ENCODE measurements at places on chromosomes 7 and 10.

DNA sequence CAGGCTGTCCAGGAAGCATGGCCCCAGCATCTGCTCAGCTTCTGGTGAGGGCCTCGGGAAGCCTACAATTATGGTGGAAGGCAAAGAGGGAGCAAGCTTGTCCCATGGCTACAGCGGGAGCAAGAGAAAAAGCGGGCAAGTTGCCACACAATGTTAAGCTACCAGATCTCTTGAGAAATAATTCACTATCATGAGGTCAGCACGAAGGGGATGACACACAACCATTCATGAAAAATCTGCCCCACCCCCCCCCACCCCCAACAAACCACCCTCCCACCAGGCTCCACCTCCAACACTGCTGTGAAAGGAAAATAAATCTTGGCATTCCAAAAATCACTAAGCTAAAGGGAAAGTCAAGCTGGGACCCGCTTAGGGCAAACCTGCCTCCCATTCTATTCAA lies 545.8 kb upstream of the NRP1 start:
- no peak for DNase-seq

GRCh38 chr10:44427037-44427436 lies 42.1 kb upstream of the CXCL12 start:
- no peak for DNase-seq

- DNase-seq: no peak
Observed at GRCh38 chr10:102400076-102400475, 4.6 kb downstream of the NFKB2 start.

GRCh38 chr10:116069856-116070255 lies 203.2 kb downstream of the GFRA1 start:
- DNase-seq: no peak

DNA sequence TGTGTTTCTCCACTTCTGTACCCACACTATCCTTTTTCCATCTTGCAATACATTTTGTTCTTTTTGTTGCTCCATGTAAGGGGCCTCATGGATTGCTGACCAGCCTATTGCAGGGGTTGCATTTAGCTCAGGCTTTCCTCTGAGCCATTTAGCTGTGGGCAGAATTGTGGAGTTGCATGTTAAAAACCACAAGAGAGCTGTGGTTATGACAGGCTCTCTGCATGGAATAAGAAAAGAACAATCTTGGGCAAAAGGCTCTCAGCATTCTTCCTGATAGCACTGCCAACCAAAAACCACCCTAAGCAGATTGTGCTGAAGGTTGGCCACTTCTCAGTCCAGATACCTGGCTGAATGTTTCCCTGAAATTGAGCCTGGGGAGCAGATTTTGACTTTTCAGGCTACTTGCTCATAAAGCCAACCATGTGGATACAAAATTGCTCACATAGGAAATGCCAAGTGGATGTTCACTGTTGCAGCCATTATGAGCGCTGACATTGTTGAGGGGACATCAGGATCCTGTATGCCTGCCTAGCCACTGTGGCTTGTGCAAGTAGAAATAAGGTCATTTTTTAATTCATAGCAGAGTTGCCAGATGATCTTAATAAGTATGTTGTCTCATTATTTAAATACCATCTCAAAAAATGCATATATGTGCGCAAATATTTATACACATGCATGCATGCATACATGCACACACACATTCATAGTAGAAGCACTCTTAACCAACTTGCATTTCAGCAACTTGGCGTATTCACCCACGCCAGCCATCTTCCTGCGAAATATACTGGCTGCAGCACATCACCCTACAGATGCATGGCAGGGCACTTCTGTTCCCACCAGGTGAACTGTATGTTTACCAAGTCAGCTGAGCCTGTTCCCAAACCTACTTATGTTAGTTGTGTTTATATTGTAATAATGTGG lies 695.4 kb downstream of the LRMDA start:
- peak; percentile 83 for DNase-seq

- DNase-seq: peak; percentile 88
Observed at GRCh38 chr10:15789793-15790525, 70.2 kb upstream of the ITGA8 start.

DNA sequence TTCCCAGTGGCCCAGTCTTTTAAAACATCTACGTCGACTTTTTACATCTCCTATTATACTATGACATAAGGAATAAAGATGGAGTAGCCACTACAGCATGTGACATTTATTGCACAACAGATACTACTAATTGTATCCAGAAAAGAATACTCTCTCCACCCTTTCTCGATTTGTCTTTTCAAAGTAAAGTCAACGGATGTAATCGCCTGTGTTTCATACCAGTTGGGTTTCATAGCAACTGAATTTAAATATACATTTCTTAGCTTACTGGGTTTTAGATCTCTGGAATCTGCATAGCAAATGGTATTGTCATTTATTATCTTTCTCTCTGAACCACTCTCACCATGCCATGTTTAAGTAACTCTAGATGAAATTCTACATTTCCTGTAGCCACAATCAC lies 86.4 kb upstream of the TRIL start:
- no peak for DNase-seq

GRCh38 chr10:70158113-70158512 lies 11.6 kb upstream of the TYSND1 start:
- DNase-seq: no peak

GRCh38 chr7:1052031-1052818 lies 7.9 kb downstream of the GPR146 start:
- DNase-seq: no peak

DNA sequence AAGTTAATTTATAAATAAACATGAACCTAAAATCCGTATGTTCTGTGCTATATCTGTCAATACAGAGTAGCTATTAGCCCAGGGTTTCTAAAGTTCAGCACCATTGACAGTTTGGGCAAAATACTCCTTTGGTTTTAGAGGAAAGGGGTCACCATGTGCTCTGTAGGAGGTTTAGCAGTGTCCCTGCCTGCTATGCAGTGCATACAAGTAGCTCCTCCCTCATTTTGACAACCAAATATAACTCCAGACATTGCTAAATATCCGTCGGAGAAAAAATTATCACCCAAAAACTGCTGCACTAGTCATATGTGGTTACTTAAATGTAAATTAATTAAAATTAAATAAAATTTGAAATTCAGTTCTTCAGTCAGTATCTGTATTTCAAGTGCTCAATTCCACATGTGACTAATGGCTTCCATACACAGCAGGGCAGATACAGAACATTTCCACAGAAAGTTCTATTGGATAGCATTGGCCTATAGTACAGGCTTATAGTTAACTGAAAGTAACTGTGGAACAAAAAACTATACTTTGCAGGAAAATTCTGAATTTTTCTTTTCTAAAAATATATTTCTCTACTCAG lies 6.4 kb downstream of the UPF2 start:
- DNase-seq: no peak

- DNase-seq: no peak
Observed at GRCh38 chr7:149586646-149587645, 89.3 kb upstream of the ZNF746 start.

- no peak for DNase-seq
Observed at GRCh38 chr7:78225534-78225933, 427.0 kb downstream of the PHTF2 start.

DNA sequence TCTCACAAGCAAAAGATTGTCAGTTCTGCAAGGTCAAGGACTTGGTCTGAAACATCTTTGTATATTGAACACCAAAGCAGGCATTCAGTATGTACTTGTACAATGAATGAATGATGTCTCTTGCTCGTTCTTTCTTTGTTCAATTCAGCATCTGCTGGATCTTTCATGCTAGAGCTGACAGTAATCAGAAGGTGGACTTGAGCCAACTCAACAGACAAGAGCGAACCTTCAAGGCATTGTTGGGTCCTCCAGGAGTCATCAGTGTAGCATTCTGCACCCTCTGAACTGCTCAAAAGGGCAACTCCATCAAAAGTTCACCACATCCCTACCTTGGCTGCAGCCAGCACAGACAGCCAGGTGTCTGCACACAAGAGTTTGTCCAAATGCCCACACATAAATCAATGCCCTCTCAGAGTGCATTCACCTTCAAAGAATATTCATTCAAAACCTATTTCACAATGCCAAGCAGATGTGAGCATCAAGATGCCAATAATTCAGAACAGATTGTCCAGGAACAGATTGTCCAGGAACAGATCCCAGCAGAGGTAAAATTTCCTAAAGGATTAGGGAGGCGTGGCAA lies 386.7 kb downstream of the CALN1 start:
- DNase-seq: no peak

DNA sequence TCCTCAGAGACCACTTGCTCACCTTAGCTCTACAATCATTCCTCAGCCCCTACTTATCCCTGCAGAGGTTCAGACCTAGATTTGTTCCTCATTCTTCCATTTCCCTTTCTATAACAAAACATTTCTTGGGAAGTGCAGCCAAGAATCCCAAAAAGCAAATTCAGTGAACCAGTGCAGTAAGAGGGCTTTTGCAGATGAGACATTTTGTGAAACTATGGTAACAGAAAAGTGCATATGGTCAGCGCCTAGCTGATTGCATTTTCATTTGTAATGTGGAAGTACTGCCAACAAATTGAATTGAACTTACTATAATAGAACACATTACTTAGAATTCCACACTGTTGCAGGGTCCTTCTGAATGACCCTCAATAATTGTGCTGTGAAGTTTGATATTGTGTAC lies 18.6 kb downstream of the AGMO start:
- no peak for DNase-seq
